ENCODE measurements at places on chromosomes 3 and 15. TPM values are rescaled to one million over a fixed set of nuclear protein-coding genes. Genes with fewer than 3 reads are reported as not detected.

DNA sequence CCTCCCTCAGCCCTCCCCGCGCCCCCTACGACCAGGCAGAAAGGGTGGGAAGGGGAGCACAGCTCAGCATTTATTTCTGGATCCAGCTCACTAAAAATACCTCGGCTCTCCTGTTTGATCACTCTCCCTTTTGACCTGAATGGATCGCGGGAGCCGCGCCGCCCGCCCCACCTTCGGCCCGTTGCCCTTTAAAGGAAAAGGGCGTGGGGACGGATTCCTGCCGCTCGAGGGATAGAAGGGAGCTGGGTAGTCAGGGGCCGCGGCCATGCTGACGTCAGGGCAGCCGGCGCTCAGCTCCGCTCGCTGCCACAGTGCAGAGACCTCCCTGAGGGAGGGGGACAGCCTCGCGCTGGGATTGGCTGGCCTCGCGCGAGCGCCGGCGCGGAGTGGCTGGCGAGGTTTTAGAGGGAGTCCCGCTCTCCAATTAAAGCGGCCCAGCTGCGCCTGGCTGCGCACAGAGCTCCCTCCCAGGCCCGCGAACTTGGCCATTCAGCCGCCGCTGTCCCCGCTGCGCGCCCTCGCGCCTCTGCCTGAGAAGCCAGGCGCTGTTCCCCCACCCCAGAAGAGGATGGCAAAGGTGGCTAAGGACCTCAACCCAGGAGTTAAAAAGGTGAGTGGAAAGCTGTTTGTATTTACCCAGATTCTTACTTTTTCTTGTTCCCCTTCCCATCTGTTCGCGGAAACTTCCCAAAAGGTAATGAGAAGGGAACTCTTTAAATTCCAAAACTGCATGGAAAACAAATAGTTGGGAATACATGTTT lies at the start of gene LMCD1:
TSS of gene LMCD1 (plus strand) at position 453 of the 761 bp plus-strand sequence. CDS start at position 569, 116 bp downstream.
- peak; percentile 91 for DNase-seq

DNA sequence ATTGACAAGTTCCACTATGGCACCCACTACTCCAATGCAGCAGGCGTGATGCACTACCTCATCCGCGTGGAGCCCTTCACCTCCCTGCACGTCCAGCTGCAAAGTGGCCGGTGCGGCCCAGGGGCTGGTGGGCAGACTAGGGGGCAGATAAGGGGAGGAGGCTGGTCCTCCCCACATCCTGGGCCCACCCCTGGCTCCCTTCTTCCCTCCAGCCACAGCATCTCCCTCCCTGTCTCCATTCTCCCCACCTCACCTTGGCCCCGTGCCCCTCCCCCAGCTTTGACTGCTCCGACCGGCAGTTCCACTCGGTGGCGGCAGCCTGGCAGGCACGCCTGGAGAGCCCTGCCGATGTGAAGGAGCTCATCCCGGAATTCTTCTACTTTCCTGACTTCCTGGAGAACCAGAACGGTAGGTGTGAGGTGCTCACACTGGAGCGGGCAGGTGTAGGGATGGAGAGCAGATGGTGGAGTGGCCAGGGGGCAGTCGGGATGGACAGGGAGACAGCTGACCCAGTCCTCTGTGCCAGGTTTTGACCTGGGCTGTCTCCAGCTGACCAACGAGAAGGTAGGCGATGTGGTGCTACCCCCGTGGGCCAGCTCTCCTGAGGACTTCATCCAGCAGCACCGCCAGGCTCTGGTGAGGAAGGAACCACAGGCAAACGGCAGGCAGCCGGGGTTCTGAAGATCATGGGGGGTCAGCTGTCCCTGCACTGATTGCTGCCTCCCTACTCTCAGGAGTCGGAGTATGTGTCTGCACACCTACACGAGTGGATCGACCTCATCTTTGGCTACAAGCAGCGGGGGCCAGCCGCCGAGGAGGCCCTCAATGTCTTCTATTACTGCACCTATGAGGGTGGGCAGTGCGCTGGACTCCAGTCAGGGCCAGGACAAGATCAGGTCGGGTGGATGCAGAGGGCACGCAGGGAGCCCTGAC lies 26.0 kb downstream of the NBEAL2 start:
- DNase-seq: no peak

DNA sequence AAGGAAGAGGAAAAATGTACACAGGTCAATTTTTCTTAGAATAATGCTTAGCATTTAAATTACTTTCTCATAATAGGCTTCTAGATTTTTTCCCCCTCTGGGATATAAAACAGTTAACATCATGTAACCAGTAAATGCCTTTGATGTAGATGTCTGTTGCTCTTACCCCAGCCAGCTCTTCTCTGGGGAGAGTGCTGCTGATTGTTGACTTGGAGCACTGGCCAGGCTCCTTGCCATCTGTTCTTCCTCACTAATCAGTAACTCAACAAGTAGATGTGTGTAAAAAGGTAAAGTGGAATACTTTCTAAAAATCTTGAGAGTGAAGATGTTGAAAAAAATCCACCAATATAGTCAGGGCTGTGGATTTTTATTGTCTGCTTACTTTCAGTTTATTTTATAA lies 42.2 kb downstream of the RIOX2 start:
- no peak for DNase-seq

GRCh38 chr15:73897441-73898261 lies 24.3 kb downstream of the TBC1D21 start:
- peak; percentile 51 for DNase-seq

The LYZL4 gene
- total RNA-seq: not detected

DNA sequence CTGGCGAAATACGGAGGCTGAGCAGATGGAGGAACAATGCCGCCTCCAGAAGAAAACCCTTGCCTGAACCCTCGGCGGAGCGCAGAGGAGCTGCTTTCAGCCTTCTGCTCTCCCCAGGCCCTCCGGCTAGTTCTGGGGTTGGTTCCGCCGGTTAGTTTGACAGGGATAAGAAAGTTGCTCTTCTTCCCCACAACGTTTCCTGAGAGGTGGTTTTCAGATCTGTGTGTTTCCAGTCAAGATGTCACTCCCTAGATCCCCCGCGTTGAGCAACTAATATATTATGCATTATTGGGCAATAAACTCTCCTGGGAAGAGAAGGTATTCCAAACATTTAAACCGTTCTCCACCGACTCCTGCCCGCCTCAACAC lies 551 bp downstream of the NLGN1 start:
- DNase-seq: no peak

- DNase-seq: no peak
Measured at GRCh38 chr15:77004189-77004588, 9.3 kb downstream of the PSTPIP1 start.

DNA sequence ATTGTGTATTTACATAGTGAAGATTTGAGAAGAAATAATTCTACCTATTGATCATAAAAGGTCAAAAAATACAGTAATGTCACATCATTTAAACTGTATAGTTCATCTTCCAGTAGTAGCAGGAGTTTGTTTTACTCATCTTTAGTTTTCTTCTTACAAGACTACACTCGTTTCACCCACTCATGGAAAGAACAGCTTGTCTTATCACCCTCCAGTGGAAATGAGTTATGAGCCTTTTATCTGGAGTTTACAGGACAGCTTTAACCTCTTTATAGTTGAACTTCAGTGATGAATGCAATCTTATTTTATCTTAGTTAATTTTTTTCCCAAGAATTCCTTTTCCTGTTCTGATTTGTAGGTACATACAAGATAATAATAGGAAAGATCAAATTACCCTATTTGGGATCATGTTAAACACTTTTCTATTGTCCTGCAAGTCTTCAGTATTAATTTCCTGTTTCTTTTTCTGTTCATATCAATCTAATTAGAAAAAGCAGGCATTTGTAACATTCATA lies 36.8 kb downstream of the RBMS3 start:
- DNase-seq: no peak

- DNase-seq: no peak
Measured at GRCh38 chr3:69951616-69952015, 47.9 kb upstream of the SAMMSON start.

DNA sequence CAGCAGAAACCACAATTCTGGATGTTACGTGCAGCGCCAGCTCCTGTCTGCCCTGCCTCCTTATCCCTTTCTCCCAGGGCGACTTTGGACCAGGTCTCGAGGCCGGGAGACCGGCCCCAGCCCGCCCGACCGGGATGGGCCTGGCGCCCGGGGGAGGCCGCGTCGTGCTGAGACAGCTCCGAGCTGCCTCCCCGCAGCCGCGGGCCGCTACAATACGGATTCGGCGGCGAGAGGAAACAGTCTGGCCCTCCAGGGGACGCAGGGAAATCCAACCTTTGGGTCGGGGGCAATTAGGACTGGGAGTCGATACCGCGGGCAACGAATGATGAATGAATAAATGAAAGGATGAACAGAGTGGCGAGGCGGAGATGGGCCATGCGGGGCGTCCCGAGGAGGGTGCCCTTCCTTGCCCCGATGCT lies 537 bp downstream of the GRAMD2A start:
- DNase-seq: no peak

The CACNA2D2 gene
- total RNA-seq: 2.4 TPM

The CGNL1 gene
- total RNA-seq: 5.7 TPM

DNA sequence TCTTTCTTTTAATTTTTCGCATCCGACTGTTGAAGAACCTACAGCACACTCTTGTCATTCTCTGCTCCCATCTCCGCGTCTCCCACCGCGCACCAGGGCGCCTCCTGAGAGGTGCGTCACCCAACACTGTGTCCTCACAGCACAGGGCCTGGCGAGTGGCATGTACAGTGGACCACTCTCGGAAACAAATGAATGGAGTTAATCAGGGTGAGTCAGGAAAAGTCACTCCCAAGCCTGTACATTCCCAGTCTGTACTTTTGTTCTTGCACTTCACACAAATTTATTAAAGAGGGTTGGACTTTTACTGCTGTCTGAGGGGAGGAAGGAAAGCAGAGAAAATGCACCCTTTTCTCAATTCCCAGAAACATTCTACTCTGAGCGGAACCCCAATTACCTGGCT lies 625 bp downstream of the COL6A6 start:
- DNase-seq: no peak

The MST1R gene
- total RNA-seq: 0.41 TPM

Data from frontal cortex (tissue), 4 donors.